ENCODE measurements at places on chromosomes 4 and X.

DNA sequence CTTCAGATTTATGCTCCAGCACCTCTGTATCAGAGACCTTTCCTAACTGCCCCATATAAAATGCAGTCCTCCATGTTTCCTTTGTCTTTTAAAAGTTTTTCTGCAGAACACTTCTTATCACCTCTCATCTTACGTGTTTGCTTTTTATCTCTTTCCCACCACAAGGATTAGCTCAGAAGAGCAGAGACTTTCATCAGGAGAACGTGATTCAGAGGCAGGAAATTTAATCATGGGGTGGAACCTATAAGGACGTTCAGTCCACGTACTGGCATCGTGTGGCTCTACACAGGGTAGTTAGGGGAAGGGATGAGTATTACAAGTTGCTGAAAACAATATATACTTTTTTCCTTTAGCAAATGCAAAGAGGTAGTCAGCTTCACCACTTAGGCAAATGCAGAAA lies 98.7 kb downstream of the SORBS2 start:
- DNase-seq, result no peak

DNA sequence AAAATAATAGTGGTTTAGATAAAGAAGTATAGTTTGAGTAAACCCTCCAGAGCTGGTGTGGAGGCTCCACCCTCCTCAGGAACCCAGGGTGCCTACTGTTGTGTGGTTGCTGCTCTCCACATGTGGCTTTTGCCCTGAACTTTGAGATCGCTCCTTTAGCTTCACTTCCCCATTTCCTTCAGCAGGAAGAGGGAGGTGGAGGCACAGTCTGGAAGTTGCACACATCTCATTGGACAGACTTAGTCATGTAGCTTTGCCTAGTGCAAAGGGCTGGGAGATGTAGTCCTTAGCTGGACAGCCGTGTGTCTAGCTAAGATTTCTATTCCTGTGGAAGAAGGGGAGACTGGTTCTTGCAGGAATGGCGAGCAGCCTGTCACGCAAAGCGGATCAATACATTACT lies 37.9 kb downstream of the RGS12 start:
- no peak for DNase-seq

DNA sequence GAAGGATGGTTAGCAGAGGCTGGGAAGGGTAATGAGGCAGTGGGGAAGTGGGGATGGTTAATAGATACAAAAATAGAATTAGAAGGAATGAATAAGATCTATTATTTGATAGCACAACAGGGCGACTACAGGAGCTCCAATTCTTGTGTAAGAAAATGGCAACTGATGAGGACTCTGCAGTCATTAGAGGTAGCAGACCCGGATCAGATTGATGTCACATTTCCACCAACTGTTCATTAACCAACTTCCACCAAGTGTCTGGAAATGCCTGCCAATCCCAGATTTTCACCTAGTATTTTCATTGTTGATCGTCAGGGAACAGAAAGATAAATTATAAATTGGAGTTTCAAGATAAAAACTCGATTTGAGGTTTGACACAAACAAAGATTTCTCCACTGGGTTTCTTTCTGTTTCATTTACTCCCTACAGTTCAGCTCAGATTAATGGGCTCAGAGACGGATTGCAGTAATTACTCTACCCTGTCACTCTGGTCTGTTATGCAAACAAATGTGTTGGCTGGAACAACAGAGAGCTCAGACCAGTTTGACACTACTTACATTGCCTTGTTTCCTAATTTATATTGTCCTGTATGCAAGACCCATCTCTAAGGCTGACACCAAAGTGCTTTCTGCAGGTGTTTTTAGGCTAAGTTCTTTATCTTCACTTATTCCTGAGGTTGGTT lies 909.2 kb upstream of the PRKX start:
- DNase-seq, result no peak

- DNase-seq, result no peak
Measured at GRCh38 chr4:48557478-48557877, 67.4 kb downstream of the ZAR1 start.

DNA sequence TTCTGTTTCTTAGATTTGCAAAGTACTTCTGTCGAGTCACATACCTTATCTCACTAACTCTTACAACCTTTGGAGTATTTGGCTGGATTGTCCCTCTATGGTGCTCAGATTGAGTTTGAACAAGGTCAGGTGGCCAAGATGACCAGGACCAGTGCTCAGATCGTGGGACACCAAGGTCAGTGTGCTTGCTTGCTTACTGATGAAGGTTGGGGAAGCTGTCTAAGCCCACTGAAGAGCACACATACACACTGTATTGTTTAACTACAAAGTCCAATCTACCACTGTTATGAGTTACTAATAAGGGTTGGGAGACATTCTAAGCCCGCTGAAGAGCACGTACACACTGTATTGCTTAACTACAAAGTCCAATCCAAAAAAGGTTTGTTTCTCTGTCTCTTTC lies 53.7 kb downstream of the TAB3 start:
- DNase-seq, result no peak
